ENCODE measurements at places on chromosomes 4 and X. TPM values are rescaled to one million over a fixed set of nuclear protein-coding genes. Genes with fewer than 3 reads are reported as not detected.

Gene SLC6A8
- 7.3 TPM for polyA plus RNA-seq

DNA sequence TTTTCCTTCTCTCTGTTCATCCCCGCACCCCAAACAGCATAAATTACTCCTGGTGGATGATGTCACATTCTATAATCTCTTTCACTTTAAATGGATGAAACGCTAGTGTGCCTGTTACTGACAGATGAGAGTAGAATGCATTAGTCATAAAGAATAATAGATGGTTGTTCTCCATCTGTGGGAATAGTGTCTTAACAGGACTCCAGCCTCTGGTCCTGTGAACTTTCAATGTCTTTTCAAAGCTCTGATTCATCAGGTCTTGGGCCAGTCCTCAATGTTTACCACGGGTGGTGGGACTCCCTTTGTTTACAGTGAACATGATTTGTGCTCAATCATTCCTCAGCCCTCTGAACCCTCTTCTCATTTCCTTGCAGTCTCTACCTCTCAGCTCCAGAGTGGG, 182.6 kb downstream of the GABRB1 start:
- H3K4me1 ChIP-seq: no peaks in the 10 kb centered on the region
- peak; percentile 56 for DNase-seq
- H3K27me3 ChIP-seq: no peaks in the 10 kb centered on the region
- no peaks in the 10 kb centered on the region for H3K36me3 ChIP-seq
- H3K27ac ChIP-seq: no peak overlapping the region
- H3K4me3 ChIP-seq: no peak overlapping the region

GRCh38 chr4:154869301-154869700, 88.2 kb downstream of the RBM46 start:
- DNase-seq: peak; percentile 18
- H3K27me3 ChIP-seq: no peaks in the 10 kb centered on the region
- no peaks in the 10 kb centered on the region for H3K4me1 ChIP-seq
- H3K4me3 ChIP-seq: no peak overlapping the region
- H3K27ac ChIP-seq: no peak overlapping the region

- H3K4me3 ChIP-seq: peak within 1 kb of the TSS; percentile 68
- H3K4me1 ChIP-seq: no peaks in the 10 kb centered on the region
- no peaks in the 10 kb centered on the region for H3K27me3 ChIP-seq
Observed at GRCh38 chrX:153934762-153935325, at the start of gene NAA10. TSS of gene NAA10 (minus strand) at chrX:153935037. CDS start at chrX:153934904, 133 bp downstream.

DNA sequence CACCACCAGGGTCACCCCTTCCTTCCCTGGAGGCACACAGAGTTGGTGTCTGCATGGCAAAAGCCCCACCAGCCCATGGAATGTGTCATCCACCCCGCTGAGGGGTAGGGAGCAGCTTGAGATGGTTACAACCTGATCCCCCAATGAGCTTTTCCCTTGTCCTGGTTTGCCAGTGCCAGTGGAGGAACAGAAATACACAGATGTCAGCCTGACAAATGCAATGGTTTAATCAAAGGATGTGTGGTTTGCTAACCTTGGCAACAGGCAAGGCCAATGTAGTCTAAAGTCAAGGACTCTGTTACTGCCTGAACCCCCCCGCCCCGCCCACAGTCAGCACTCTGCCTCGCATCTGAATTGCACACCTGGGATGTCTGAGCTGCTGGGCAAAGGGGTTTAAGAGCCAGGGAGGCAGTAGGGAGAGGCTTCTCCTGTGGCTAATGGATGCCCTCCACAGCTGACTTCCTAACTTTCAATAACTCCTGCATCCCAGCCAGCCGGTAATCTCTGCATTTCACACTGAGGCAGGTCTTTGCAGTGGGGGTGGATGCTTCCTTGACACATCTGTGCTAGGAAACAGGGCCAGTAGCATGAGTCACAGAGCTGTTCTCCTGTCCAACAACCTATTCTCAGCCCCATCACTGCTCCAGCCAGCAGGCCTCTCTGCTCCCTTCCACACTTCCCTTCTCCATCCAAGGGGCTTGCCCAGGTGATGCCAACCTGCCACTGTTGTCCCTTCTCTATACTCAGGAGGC, 137.5 kb downstream of the AMMECR1 start:
- DNase-seq: no peak
- no peak overlapping the region for H3K4me3 ChIP-seq
- H3K27me3 ChIP-seq: no peaks in the 10 kb centered on the region

DNA sequence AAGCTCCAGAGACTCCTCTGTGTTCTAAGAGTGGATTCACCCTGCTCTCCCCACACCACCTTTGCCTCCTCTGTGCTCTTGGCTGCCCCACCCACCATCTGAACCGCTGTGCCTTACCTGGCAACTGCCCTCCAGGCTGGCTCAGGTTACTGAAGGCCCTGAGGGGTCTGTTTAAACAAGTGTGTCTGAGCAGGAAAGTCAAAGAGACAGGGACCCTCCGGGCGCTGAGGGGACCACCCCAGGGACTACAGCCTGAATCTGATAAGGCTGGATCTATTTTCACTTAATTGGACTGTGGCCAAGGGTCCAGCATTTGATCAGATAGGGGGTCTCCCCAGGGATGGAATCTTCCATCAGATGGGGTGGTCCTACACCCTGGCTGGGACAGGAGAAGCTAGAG, 10.4 kb upstream of the MSX1 start:
- peaks cover 15% of the 10 kb centered on the region for H3K4me1 ChIP-seq
- H3K27me3 ChIP-seq: peaks cover 61% of the 10 kb centered on the region
- H3K36me3 ChIP-seq: no peaks in the 10 kb centered on the region
- no peak for DNase-seq
- H3K4me3 ChIP-seq: no peak overlapping the region
- no peak overlapping the region for H3K27ac ChIP-seq
